Vagina (tissue), 2 donors: ENCODE measurements at places on chromosomes 11 and 22.

GRCh38 chr11:17753153-17753552 lies 18.6 kb downstream of the KCNC1 start:
- no peak for DNase-seq

- no peak for DNase-seq
Observed at GRCh38 chr11:62026739-62027370, 59.4 kb upstream of the FTH1 start.

DNA sequence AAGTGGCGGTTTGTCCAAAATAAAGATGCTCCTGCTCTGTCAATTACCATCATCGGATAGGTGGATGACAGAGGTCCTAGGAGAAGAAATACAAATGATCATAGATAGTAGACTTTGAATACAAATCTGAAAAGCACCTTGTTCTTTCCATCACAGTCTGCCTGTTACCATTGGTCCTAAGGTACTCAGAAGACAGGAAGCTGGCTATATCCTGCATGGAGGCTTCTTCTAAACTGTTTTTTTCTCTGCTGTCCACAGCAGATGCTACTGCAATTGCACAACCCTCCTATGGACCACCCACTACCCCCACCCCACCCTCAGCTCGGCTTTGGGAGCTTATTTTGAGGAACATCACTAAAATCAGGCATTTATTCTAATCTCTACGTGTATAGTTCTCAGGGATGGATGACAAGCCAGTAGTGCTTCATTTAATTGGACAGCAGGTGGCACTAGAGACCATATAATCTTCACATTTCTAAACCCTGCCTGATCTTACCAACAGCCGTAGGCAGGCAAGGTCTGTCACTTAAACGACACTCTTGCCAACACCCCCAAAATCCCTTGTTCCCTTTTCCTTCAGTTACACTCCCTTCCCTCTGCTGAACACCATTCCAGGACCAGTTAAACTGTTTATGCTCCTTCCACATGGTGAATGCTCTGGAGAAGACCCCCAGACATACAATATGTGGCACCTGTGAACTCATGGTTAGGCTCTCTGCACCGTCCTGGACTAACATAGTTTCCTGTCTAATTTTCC lies 6.6 kb upstream of the PTS start:
- DNase-seq = no peak

GRCh38 chr11:27084518-27084917 lies 43.9 kb downstream of the BBOX1 start:
- no peak for DNase-seq

DNA sequence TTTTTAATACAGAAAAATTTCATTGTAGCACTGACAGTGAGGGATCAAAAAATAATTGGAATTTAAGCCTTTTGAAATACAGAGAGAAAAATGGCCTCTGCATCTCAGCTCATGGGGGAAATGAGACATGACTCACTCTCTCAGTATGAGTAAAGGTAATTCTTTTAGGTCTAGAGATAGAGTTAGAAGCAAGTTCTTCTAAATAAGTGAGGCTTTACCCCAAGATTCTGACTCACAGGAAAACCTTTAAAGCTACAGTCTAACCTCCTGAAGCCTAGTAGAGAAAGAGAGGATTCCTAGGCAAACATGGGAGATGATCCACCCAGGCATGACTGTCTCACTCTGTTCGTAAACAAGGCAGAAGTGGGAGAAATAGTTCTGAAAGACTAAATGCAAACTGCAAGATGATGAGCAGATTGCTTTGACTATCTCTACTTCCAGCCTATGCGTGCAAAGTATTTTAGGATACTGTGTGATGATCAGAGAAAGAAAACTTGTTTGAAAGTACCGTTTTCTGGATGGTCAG lies 1003.3 kb upstream of the CCDC90B start:
- no peak for DNase-seq
